Activated T-cell treated with anti-CD3 and anti-CD28 coated beads, Interleukin-2, amount 50 U/mL, for 72 hours (primary cell): ENCODE measurements at places on chromosomes 3 and 15. TPM values are rescaled to one million over a fixed set of nuclear protein-coding genes. Genes with fewer than 3 reads are reported as not detected.

The COLQ gene
- 2.0 TPM for total RNA-seq

DNA sequence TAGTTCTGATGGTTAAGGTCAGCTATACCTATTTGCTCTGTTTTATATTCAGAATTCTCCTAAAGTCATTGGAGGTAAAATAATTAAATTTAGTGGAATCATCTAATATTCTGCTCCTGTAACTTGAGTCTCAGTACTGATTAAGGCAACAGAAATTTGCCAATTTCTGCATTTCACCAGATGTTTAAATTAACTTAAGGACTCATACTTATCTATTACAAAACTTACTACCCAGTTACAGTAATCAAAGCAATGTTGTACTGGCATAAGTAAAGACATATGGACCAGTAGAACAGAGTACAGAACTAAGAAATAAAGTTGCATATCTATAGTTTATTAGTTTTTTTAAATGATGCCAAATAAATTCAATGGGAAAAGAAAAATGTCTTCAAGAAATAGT lies 1043.8 kb downstream of the OTOL1 start:
- H3K4me1 ChIP-seq: no peaks in the 10 kb centered on the region
- H3K27ac ChIP-seq: no peak overlapping the region
- no peaks in the 10 kb centered on the region for H3K27me3 ChIP-seq
- no peak for DNase-seq
- H3K36me3 ChIP-seq: no peaks in the 10 kb centered on the region

- H3K27me3 ChIP-seq: peaks cover 32% of the 10 kb centered on the region
- H3K27ac ChIP-seq: no peak overlapping the region
- peaks cover 2% of the 10 kb centered on the region for H3K36me3 ChIP-seq
- no peak for DNase-seq
These were observed 8.8 kb upstream of the KCTD6 start for GRCh38 chr3:58482917-58483636.

- H3K4me3 ChIP-seq: no peak overlapping the region
- H3K36me3 ChIP-seq: no peaks in the 10 kb centered on the region
- DNase-seq: no peak
- no peaks in the 10 kb centered on the region for H3K4me1 ChIP-seq
- no peaks in the 10 kb centered on the region for H3K27me3 ChIP-seq
- H3K27ac ChIP-seq: no peak overlapping the region
These were observed 364.4 kb upstream of the ARHGEF26 start for GRCh38 chr3:153756816-153757215.

GRCh38 chr15:60222404-60222803 lies 175.4 kb downstream of the ANXA2 start:
- no peak overlapping the region for H3K4me3 ChIP-seq
- no peak for DNase-seq
- H3K27me3 ChIP-seq: peaks cover 26% of the 10 kb centered on the region
- H3K27ac ChIP-seq: no peak overlapping the region
- H3K36me3 ChIP-seq: no peaks in the 10 kb centered on the region

GRCh38 chr3:87420171-87420570 lies 143.8 kb upstream of the POU1F1 start:
- no peaks in the 10 kb centered on the region for H3K36me3 ChIP-seq
- H3K27ac ChIP-seq: no peak overlapping the region
- DNase-seq: no peak
- H3K4me3 ChIP-seq: no peak overlapping the region
